ENCODE measurements at places on chromosomes 11 and 22.
A peak's percentile ranks its signal among the peaks of the same experiment; 100 is the strongest.

- DNase-seq: no peak
Measured at GRCh38 chr11:106523921-106524320, 446.5 kb downstream of the AASDHPPT start.

DNA sequence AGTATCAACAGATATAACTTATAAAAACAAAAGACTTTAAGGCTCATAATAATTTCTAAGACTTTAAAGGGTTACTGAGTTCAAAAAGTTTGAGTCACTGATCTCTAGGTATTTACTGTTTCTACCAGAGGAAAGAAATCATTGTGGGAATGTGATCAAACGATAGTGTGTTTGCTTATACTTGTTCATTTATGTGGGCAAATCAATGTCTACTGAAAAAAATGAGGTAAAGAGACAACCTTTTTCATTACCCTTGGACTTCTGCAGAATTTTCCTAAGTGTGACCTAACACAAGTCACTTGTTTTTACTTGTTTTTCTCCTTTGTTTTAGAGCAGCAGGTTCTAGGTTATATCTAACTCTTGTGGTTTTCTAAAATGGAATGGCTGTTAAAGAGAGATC, 65.4 kb downstream of the PRR5L start:
- no peak for DNase-seq

GRCh38 chr11:113188371-113188834, 126.0 kb upstream of the TTC12 start:
- DNase-seq: no peak

- peak; percentile 61 for DNase-seq
Measured at GRCh38 chr11:131504199-131504949, 134.0 kb downstream of the NTM start.

DNA sequence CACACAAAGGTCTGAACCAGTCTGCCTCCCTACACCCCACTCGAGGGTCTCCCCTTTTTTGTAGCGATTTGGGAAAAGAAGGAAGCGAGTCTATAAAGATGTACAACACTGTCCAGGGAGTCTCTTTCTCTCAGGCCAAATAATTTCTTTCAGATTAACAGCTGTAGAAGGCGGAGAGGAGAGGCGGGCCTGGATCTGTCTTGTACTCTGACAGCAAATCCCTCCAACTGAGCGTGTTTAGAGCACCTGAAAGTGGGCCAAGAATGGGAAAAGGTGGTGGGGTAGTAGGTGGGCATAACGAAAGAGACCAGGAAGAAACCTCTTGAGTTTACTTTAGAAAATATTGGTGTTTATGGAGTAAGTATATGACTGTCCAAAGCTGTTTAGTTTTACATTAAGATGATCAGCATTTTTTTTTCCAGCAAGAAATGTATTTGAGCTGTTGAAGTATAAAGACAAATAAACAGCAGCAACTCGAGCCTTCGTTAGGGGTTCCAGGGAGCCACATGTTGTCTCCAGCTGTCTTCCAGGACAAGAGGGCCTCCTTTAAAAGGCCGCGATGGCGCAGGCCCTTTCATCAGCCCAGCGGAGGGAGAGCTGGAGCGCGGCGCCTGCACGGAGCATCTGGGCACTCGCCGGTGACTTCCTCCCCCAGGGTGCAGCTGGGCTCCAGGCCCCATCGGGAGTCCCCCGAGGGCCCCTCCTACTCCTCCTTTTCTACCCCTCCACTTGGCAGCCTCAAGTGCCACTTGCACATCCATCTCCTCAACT, 34.9 kb downstream of the SCUBE1 start:
- no peak for DNase-seq

DNA sequence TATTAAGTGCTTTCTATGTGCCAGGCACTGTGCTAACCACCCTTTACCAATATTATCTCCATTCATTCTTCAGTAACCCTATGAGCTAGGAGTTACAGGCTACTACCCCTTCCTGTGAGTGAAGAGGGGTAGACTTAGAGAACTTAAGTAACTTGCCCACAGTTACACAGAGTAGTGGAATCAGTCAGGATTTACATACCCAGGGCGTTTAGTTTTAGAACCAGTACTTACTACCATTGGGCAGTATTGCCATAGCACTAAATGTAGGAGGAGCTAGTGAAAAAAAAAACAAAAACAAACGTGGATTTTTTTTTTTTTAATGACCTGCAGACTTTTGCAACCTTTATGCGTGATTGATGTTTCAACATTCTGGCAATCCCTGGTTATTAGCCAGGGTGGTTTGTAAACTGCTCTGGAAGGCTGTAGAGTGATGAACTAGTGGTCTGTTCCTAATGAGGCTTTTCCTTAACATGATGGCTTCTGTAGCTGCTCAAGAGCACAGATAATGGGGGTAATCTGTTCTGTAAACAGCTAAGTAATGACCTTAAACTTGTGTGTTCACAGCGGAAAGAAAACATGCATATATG, 11.4 kb downstream of the TBCEL start:
- DNase-seq: no peak

- DNase-seq: no peak
Measured at GRCh38 chr22:49776891-49777290, 50.8 kb downstream of the BRD1 start.

DNA sequence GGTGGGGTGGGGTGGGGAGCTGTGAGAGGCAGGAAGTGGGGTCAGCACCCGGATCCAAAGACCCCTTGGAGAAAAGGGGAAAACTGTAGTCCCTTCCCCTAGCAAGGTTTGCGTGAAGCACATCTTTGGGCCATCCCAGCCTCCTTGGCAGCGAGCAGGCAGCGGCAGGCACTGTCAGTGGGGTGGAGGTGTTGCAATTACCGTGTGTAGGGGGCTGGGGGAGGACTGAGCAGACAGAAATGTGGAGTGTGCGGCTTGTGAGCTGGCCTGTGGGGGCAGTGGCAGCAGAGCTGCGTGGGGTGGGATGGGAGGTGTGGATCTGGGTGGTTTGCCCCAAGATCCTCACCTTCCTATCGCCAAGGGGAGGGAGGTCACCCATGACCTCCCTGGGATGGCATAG, 16.4 kb downstream of the DAGLA start:
- no peak for DNase-seq

DNA sequence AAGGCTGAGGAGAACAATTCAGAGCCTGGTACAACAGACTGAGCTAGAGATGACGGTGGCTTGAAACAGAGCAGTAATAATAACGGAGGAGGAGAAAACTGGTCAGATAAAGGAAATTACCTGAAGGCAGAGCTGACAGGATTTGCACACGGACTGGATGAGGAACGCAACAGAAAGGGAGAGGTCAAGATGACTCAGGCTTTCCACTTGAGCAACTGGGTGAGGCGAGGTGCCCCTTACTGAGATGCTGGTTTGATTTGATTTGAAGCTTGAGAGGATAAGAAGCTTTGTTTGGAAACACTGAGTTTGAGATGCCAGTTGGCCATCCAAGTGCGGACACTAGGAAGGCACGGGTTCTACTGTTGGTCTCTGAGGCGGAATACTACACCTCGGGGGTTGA, 35.4 kb upstream of the NRIP3 start:
- DNase-seq: no peak

Data from retina (tissue), 1 donor.